Activated T-helper 2 cell treated with anti-CD3 and anti-CD28 coated beads, Interferon-gamma antibody, Interleukin-2, Interleukin-4, amounts not matched to agents 10 μg/mL and 5 μg/mL and 100 μg/mL, durations not matched to agents 14 hours and 24 hours and 36 hours (primary cell): ENCODE measurements at places on chromosomes 16 and 17. TPM values are rescaled to one million over a fixed set of nuclear protein-coding genes. Genes with fewer than 3 reads are reported as not detected.
A peak's percentile ranks its signal among the peaks of the same experiment; 100 is the strongest.

Gene PLSCR3
- total RNA-seq: 75.4 and 76.2 TPM in 2 replicates

GRCh38 chr16:8762254-8762653 lies 35.2 kb downstream of the TMEM186 start:
- no peak for DNase-seq

Gene KRT27
- total RNA-seq: not detected in 2 replicates

Gene LPCAT2
- 4.1 and 4.7 TPM in 2 replicates for total RNA-seq

- no peak for DNase-seq
Measured at GRCh38 chr17:69473841-69474831, 59.6 kb downstream of the MAP2K6 start.

- no peak for DNase-seq
Measured at GRCh38 chr17:27463235-27463677, 7.0 kb downstream of the KSR1 start.

GRCh38 chr17:42554250-42555121 lies 1.8 kb downstream of the HSD17B1 start:
- peak; percentile 77 for DNase-seq

GRCh38 chr16:27110524-27110896 lies 43.8 kb downstream of the C16orf82 start:
- DNase-seq: no peak

DNA sequence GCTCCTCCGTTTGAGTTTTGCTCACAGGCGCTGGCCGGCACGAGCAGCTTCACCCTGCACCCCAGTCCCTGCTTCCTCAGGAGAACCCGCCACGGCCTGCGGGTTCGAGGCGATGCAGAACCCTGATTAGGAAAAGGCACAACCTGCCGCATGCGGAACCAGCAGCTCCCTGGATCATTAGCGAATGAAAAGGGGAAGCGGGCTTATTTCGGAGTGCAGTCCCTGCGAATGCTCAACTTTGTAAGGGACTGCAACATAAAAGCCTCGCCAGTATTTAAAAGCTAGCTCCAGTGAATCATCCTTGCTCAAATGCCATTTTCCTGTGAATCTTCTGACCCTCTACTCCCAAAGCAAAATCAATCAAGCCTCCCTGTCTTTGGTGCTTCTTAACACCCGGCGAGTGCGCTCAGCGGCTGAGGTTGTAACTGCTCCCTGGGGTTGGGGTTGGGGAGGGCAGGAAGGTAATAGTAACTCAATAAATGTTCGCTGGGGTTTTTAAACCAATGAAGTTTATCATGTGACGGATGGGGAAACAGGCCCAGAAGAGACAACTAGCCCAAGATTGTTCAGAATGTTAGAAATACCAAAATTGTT lies 678 bp upstream of the AKAP10 start:
- DNase-seq: no peak

Gene KCTD19
- 0.87 and 1.2 TPM in 2 replicates for total RNA-seq

- no peak for DNase-seq
Measured at GRCh38 chr17:7806587-7806986, 27.4 kb upstream of the KDM6B start.

GRCh38 chr17:72795941-72796340 lies 296.5 kb downstream of the SLC39A11 start:
- DNase-seq: no peak

DNA sequence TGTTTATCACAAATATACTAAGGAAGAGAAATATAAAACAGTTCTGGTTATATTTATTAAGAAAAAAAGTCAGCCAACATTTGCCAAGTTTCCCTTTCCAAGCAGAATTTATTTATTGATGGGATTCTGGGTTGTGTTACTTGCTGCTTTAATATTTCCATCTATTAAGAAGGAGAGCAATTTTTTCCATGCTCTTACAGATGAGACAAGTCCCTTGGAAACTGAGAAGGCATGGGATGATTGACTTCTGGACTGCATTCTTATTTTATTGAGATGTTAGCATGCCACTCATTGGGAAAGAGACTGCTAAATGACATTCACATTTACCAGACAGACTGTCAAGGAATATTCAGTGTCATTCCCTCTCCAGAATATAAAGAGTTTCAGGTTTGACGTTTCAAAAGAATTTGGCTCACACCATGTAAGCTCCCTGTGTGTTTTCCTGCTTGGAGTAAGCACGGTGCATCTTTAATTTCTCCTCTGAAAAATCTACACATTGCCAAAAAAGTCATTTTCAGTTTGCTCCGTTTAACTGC lies 1565.2 kb upstream of the GOT2 start:
- DNase-seq: no peak

DNA sequence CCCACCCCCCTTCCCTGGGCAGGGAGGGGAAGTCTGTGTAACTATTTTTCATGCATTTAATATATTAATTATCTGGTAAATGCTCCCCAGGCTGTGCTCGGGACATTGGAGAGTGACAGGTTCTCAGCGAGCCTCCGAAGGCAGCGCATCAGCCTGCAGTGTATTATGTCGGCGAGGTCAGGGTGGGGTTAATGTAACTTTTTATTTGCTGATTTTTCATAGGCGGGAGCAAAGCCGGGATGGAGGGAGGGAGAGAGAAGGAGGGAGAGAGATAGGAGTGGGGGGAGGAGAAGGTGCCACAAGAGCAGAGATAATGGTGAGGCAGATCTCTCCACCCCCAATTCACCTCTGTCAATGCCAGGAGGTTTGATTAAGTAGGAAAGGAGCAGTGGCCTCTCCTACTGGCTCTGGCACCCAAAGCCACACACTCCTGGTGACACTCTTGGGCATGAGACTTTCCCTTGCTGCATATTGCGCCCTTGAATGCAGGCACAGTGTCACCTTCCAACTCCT lies 104.0 kb downstream of the MRM1 start:
- no peak for DNase-seq

Gene KRTAP9-4
- not detected in 2 replicates for total RNA-seq

GRCh38 chr16:371515-372301 lies 1.4 kb upstream of the MRPL28 start:
- DNase-seq: no peak

DNA sequence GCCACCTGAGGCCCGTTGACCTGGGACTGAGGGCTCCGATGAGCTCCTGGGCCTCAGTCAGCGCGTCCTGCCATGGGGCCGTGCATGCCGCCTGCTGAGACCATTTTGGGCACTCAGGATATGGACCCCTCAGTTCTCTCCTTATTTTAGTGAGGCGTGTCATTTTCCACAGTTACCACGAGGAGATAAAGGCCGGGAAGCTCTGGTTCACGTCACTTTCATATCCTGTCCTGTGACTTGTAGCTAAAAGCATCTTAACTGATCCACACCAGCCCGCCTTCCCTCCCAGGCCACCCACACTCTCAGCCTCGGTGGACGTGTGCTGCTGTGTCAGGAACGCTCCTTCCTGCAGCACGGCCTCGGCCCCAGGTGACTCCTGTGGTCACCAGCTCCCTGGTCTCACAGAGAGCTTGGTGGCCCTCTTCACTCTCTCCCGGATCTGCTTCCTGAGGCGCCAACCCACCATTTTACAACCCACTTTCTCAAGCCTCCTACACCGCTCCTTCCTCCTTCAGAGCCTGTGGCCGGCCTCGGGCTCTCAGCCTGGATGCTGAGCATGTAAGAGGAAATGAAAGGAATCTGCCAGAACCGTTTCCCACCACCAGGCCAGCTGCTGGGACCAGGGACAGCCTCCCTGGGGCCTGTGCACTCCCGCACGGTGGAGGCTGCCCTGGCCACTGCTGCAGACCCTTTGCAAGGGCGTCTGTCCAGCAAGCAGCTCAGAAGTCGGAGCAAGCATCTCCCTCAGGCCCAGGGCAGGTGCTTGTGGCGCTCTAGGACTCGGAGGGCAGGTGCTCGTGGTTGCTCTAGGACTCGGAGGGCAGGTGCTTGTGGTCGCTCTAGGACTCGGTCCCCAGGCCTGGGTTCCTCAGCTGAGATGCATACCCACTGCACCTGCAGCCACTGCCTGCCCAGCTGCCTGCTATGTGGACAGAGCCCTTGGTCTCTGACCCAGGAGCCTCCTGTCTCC lies 23.9 kb upstream of the FASN start:
- DNase-seq: no peak

DNA sequence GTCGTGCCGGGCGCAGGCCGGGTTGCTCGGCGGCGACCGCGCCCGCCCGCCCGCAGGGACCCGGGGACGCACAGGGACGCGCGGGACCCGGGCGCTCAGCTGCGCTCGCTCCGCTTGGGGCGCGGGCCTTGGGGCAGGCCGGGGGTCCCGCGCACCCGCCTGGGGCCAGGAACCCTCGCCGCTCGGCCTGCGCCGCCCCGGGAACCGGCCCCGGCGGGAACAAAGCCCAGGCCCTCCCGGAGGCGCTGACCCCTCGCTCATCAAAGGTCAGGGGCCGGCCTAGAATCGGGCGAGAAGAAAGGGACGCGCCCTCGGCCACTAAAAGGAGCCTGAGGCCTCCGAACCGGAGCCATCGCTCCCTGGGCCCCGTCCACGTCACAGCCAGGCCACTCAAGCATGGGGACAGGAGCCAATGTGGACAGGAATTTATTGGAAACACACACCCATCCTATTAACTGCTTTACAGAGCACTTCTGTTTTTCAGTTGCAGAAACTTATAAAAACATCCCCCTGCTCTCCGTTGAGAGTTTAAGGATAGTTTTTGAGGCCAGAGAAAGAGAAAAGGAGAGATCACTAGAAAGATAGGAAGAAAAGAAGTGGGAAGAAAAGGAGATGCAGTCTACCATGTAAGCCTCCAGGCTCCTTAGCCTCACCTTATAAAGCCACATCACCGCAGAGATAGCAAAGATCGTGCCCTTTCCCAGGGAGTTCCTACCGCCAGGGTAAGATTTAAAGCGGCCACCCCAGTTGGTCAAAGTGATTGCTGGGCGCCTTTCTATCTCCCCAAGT lies 558 bp upstream of the ZFHX3 start:
- no peak for DNase-seq

GRCh38 chr16:50419116-50419515 lies 50.3 kb upstream of the BRD7 start:
- no peak for DNase-seq

GRCh38 chr16:4378161-4378666 lies 6.6 kb downstream of the VASN start:
- DNase-seq: no peak

- DNase-seq: no peak
Measured at GRCh38 chr16:72428681-72429376, 256.9 kb upstream of the PMFBP1 start.

Gene GAST
- not detected in 2 replicates for total RNA-seq

Gene RBFOX1
- not detected in 2 replicates for total RNA-seq

DNA sequence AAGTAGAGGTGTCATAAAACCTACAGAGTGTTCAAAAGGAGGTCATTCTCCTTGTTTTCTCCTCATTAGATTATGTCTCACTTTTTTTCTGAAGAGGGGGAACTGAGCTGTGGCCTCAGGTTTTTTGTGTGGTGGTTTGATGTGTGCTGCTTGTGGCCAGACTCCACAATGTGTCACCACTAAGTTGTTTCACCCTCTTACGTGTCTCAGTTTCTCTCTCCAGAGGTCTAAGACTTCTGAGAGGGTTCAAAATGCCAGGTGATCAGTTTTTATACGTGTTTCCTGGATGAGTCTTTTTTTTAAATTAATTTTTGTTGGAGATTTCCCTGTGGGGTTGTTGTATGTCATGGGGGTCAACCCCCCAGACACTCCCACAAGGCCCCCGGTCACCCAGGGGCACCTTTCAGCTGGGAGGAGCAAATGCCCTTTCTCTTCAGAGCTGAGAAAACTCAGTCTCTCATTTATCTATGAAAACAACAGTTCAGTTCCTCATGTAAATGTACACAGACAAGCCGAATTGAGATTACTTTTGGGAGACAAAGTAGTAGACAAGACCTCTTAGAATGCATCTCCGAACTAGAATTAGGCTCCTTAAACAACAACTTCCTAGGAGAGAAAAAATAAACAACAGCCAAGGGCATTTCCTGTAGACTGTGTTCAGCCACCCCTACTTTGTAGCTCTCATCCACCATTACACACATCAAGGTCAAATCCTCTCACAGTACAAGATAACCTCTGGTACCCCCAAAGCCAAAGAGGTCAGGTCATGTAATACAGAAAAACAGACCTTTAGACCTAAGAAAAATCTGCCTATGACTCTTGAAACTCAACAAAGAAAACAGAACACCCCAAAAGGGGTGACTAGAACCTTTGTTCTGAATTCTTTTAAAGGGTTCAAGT lies 23.9 kb upstream of the TMEM98 start:
- no peak for DNase-seq

Gene TOM1L1
- total RNA-seq: 0.80 and 1.2 TPM in 2 replicates

DNA sequence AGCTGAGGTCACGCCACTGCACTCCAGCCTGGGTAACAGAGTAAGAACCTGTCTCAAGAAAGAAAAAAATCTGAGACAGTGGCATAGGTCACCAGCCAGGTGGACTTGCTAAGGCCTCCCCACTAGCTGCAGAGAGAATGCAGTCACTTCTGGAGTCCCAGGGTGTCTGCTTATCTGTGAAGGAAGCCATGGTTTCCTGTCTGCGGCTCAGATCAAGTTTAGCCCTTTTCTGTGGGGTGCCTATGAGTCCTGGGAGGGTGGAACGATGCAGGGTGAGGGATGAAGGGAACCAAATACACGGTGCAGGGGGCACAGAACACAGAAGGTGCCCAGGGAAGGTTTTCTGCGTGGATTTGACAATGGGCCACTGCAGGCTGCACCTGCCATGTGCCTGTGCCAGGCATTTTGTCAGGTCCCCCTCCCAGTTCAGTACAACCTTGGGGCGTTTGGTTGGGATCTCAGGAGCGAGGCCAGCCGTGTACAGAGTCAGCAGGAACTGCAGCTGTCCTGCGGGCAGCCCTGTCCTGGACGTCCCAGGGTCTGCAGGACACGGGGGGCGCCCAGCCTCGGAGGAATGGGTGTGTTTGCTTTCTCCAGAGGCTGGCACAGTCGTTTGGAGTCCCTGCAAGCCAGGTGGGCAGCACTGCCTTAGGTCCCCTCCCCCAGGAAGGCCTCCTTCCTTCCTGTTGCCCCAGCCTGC lies 41.8 kb downstream of the RAB11FIP4 start:
- peak; percentile 41 for DNase-seq

GRCh38 chr17:2814481-2815341 lies 18.5 kb downstream of the RAP1GAP2 start:
- peak; percentile 92 for DNase-seq

GRCh38 chr16:87527055-87527724 lies 34.4 kb upstream of the ZCCHC14 start:
- no peak for DNase-seq

Gene CMTM1
- total RNA-seq: 9.1 and 10.7 TPM in 2 replicates

GRCh38 chr16:2295056-2295798 lies 27.3 kb upstream of the RNPS1 start:
- DNase-seq: no peak

GRCh38 chr17:37239690-37240334 lies 136.0 kb upstream of the C17orf78 start:
- DNase-seq: no peak

- DNase-seq: no peak
Measured at GRCh38 chr16:45454-45853, 8.0 kb downstream of the POLR3K start.

DNA sequence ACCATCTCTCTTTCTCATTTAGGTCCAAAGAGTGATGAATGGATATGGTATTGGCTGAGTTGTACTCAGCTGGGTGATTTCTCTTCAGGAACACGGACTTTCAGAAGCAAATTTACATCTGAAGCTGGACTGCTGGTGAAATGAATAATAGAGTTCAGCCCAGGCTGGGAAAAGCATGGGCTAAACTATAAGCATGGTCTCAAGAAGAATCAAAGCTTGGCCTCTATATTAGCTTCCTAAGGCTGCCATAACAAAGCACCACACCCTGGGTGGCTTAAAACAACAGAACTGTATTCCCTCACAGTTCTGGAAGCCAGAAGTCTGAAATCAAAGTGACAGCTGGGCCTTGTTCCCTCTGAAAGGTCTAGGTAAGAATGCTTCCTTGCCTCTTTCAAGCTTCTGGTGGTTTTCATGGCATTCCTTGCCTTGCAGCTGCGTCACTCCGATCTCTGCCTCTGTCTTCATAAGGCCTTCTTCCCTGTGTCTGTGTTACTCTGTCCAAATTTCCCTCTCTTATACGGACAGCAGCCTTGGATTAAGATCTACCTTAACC lies 89.8 kb upstream of the CES5A start:
- DNase-seq: no peak

Gene TBX6
- total RNA-seq: 2.7 and 2.9 TPM in 2 replicates

Gene ARL17B
- total RNA-seq: 12.8 and 15.6 TPM in 2 replicates
